Stimulated activated CD4-positive, alpha-beta T cell treated with anti-CD3 and anti-CD28 coated beads, Interleukin-12 subunit alpha, Interleukin-12 subunit beta, amount 100 ng/mL, for 24 hours (primary cell): ENCODE measurements at places on chromosomes 6 and 20.

- no peak for DNase-seq
Observed at GRCh38 chr6:40997234-40997957, 41.6 kb downstream of the UNC5CL start.

DNA sequence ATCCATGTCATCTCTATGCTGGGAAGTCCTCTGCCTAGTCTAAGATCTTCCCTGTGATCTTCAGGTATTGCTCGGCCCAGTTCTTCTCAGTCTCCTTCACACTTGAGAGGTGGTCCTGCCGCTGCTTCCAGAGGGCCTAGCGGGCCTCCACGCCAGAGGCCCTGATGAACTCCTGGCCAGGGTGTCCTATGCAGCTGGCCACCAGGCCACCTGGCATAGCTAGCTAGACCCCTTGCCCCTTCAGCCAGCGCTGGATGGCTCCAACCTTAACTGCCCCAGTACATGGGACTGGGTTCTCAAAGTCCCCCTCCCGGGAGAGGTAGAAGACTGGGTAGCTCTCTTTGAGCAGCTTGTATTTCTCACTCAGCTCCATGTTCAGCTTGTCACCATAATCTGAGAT lies 81.1 kb downstream of the ZFP64 start:
- no peak for DNase-seq

DNA sequence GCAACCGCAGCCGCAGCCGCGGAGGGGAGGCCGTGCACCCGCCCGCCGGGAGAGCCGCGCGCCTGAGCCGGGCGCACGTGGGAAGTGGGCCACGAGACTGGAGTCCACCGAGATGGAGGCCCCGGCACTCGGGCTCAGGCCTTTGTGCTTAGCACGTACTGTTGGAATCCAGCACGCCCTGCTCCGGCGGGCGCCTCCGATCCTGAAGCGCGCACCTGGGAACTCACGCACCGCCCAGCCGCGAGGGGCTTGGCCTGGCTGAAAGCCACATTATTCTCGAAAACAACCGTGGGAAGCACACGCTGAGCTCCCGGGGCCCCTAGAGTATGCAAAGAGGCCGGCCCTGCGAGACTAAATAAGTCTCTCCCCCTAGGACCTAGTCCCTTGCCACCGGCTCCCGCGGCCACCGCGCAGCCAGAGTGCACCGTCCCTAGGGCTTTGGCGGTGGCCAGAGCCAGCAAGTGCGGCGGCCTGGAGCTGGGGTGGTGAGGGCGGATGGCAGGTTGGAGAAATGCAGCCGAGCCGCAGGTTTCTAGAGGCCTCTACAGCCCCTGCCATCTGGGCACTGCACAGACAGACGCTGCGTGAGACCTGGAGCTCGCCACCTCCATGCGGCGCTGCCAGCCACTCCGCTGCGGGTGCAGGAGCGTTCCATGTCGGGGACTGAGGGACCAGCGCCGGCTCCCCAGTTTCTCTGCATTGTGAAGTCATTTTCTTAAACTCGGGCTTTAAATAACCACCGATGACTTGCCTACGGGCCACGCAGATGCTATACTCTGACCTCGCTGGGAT lies 42.0 kb upstream of the LY86 start:
- no peak for DNase-seq

- DNase-seq: peak; percentile 26
Observed at GRCh38 chr6:146028252-146028795, 538 bp upstream of the GRM1 start.

- DNase-seq: no peak
Observed at GRCh38 chr20:37777012-37777950, 83.5 kb downstream of the CTNNBL1 start.

GRCh38 chr20:57439432-57439831 lies 48.2 kb downstream of the RBM38 start:
- DNase-seq: no peak

- DNase-seq: no peak
Observed at GRCh38 chr6:105301756-105302616, 100.9 kb downstream of the PREP start.
